ENCODE measurements at places on chromosomes 2 and 18.

GRCh38 chr2:171018522-171018921 lies 89.5 kb downstream of the GORASP2 start:
- DNase-seq, result no peak

- no peak for DNase-seq
These were observed 215.0 kb downstream of the IRS1 start for GRCh38 chr2:226584518-226585055.

GRCh38 chr2:114400890-114401289 lies 41.6 kb upstream of the DPP10 start:
- DNase-seq, result no peak

DNA sequence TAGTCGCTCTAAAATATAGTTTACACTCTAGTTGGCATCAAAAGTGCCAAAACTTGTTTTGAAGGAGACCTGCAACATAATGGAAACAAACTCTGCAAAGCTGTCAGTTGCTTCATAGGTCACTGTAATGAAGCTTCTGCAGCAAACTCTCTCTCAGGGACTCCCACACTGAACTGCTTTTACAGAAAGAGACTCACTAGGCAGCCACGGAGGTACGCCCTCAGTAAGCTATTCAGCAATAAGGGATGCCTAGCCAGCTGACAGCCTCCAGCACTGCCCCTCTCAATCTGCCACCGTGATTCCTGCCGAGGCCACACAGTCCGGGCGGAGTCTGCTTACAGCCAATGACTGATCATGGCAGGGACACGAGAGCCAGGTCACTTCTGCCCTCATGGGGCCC lies 51.1 kb downstream of the COLEC12 start:
- DNase-seq, result no peak

- DNase-seq, result no peak
These were observed 144.7 kb downstream of the GLI2 start for GRCh38 chr2:120880381-120880780.

DNA sequence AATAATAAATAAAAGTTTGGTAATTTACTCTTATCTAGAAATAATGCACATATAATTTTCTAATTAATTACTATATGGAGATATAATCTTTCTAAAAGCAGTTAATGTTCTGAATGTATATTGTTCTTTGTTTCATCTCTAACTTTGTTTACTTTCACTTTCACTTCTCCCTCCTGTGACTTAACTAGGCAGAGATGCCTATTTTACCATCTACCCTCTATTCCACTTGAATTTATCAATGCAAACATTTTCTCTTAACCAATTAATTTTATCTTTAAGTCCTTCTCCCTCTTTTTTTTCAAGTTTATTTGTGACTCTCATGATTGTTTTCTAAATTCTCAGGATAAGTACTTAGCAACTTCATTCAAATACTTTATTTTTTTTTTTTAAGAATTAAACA lies 55.1 kb upstream of the IL1RL1 start:
- no peak for DNase-seq

- no peak for DNase-seq
These were observed 636.5 kb downstream of the CNTNAP5 start for GRCh38 chr2:124661558-124661957.

GRCh38 chr18:1092228-1092627 lies 187.6 kb downstream of the ADCYAP1 start:
- no peak for DNase-seq

DNA sequence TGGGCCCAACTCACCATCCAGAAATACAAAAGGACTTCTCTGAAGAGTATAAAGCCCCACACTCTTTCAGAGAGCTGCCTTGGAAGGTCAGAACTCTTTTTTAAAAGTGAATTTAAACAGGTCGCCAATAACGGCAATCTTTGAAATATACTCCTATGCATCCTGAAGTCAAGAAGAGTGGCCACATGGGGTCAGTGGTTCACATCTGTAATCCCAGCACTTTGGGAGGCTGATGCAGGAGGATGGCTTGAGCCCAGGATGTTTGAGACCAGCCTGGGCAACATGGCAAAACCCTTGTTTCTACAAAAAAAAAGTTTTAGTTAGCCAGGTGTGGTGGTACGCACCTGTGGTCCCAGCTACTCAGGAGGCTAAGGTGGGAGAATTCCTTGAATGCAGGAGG lies 68.1 kb upstream of the FZD7 start:
- no peak for DNase-seq

- DNase-seq, result peak; percentile 37
These were observed 29.9 kb downstream of the ANO7 start for GRCh38 chr2:241218131-241219029.

GRCh38 chr18:22200611-22201225 lies 31.3 kb downstream of the GATA6 start:
- no peak for DNase-seq

GRCh38 chr18:72697706-72698105 lies 153.6 kb upstream of the CBLN2 start:
- no peak for DNase-seq

DNA sequence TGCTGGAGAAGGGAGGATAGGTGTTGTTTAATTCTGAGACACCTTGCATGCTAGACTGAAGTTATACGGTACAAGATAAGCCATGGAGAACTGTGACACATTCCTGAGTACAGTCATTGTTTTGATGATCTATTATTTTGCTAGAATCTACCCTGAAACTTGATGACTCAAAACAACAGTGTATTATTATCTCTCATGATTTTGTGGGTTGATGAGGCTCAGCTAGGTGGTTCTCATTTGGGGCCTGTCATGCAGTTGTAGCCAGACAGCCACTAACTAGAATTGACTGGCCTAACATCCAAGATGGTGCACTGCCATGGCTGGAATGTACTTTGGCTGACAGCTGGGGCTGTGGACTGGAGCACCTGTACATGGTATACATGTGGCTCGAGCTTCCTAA lies 5.4 kb upstream of the IL1R1 start:
- no peak for DNase-seq

DNA sequence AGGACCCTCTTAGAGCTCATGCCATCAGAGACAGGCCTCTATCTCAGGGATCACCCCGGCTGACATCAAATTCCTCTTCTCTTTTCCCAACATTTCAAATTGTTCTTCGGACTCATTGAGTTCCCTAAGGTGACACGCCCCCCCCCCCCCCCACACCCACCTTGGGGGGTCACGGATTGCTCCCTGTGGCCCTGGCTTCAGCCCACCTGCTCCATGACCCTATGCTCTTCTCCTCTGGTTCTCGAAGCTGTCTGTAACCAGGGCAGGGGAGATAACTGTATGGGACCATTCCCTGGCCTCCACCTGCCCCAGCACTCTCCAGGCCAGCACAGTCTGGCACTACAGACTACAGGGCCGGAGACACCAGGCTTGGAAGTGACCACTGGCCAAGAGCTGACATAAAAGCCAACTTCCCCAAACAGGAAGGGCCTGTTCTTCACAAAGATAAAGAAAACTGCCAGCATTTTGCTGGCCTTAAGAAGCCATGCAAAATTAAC lies 7.1 kb downstream of the MTERF4 start:
- no peak for DNase-seq

- DNase-seq, result no peak
These were observed 65.5 kb upstream of the ARHGAP15 start for GRCh38 chr2:143063612-143064200.

DNA sequence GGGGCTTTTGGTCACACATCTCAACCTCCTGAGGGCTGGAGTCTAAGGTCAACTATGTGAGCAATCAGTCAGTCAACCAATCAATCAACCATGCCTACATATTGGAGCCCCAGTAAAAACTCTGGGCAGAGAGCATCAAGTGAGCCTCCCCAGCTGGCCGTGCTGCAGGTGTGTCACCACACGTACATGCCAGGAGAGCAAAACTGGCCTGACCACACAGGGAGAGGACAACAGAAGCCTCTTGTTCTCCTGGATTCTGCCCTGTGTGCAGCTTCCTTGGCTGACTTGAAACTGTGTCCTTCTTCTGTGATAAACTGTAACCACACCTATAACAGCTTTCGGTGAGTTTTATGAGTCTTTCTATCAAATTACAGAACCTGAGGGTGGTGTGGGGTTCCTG lies 25.9 kb downstream of the GPR35 start:
- no peak for DNase-seq

GRCh38 chr2:43622931-43623451 lies 14.1 kb upstream of the PLEKHH2 start:
- no peak for DNase-seq

DNA sequence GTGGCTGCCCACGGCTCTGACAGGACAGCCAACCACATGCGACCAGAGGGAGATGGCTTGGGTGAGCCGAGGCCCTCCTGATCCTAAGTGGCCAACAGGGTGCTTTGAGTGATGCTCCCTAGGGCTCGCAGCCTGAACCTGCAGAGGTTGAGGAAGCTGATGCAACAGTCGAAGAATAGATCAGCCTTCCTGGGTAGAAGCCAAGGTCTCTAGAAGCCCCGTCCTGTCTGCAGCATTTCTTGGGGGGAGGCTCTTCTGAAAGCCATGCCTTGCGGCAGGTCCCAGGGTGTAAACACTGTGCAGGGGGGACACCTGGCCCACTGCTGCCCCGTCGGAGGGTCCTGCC lies 136.4 kb downstream of the HDAC4 start:
- DNase-seq, result peak; percentile 66

GRCh38 chr18:44731530-44732237 lies 51.0 kb downstream of the SETBP1 start:
- DNase-seq, result no peak

DNA sequence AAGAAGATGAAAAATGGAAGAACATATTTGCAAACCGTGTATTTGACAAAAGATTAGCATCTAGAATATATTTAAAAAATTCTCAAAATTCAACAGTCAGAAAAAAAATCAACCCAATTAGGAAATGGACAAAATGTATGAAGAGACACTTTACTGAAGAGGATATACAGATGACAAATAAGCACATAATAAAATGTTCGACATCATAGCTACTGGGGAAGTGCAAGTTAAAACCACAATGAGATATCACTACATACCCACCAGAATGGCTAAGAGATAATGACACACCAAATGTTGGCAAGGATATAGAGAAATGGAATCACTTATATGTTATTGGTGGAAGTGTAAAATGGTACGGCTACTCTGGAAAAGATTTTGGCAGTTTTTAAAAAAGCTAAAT lies 11.7 kb upstream of the NUP35 start:
- no peak for DNase-seq

GRCh38 chr18:70121842-70122241 lies 83.6 kb downstream of the RTTN start:
- DNase-seq, result no peak

GRCh38 chr2:28602751-28603639 lies 107.1 kb downstream of the PLB1 start:
- DNase-seq, result no peak

DNA sequence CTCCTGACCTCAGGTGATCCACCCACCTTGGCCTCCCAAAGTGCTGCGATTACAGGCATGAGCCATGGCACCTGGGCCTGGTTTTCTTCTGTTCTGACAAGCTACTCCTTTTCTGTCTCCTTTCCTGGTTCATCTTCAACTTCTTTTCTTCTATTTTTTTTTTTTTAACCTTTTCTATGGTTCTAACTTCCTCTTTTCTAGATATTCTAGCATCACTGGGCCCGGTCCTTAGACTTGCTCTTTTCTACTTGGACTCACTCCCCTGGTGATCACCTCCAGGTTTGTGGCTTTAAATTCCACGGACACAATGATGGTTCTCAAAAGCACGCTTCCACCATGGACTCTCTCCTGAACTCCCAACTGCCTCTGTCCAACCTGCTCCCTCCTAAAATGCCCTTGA lies 2.0 kb downstream of the EIF2AK2 start:
- DNase-seq, result no peak

DNA sequence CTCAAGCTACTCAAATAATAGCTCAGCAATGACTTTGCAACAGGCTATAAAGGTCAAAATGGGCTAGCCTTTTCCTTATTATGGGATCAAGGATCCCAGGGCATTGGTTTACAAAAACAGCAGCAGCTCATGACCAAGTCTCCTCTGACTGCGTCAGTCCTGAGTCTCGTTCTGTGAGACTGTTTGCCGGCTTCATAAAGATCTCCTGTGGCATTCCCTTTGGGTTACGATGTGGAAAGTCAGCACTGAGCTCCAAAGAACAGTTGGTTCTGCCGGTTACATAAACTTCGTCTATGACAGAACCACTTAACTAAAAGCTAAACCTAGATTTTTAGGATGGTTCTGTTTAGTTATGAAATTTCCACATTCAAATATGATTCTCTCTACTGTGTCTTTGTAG lies 674.9 kb downstream of the ZEB2 start:
- no peak for DNase-seq

DNA sequence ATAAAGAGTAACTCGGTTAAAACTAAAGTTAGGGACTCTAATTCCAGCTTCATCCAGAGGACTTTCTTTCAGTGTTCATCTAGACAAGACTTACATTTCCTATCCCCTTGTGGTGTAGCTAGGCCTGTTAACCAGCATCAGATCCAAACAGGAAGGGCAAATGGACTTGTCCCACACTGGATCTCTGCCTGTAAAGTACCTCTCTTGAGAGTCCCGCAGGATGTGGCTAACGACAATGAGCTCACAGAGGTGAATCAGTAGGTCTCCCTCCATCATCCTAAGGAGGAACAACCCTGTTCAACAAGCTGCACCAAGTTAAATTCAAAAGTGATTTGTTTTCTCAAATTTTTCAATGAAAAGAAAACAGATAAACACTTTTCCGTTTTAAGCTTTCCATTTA lies 412.3 kb upstream of the RGPD4 start:
- no peak for DNase-seq

DNA sequence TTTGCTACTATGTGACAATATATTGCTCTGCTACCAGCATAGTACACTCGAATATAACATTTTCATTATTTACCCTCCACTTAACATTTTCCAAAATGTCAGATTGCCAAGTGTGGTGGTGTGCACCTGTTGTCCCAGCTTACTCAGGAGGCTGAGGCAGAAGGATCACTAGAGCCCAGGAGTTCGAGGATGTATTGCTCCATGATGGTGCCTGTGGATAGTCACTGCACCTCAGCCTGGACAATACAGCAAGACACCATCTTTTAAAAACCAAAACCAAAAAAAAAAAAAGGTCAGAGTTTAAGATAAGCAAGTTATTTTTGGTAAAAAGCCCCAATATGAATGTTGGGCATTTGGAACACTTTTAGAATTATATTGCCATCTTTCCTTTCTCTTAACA lies 75.2 kb upstream of the EPB41L5 start:
- DNase-seq, result no peak

DNA sequence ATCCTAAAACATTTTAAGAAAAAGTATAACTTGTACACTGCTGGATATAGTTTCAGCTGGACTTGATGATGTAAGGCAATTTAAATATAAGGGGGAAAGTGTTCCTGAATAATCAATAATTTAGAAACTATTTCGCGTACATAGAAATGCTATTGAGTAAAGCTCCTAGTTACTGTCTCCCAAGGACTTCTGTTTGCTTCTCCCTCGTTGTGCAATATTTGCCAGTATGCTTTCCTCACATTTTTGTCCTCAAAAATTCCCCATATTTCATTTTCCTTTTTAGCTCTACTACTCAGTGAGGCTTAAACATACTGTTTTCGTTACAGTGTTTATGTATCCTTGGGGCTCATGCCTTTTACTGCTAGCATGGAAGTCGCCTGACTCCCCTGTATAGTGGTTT lies 36.9 kb downstream of the ATP9B start:
- no peak for DNase-seq

- no peak for DNase-seq
These were observed 17.1 kb downstream of the SMARCAL1 start for GRCh38 chr2:216429428-216429827.

- DNase-seq, result no peak
These were observed 127.3 kb downstream of the UPP2 start for GRCh38 chr2:158228943-158229508.

- no peak for DNase-seq
These were observed 13.2 kb downstream of the CEP192 start for GRCh38 chr18:13004396-13004795.
